Caudate nucleus (tissue), 63 donors: ENCODE measurements at places on chromosomes 3 and 15.
A peak's percentile ranks its signal among the peaks of the same experiment; 100 is the strongest.

- no peak for DNase-seq
Observed at GRCh38 chr3:24060055-24060454, 115.0 kb downstream of the NR1D2 start.

- DNase-seq: no peak
Observed at GRCh38 chr3:54094926-54095325, 27.4 kb upstream of the CACNA2D3 start.

- no peak for DNase-seq
Observed at GRCh38 chr3:133926736-133927539, 31.3 kb upstream of the RAB6B start.

- DNase-seq: no peak
Observed at GRCh38 chr3:49498648-49499047, 28.6 kb downstream of the DAG1 start.

DNA sequence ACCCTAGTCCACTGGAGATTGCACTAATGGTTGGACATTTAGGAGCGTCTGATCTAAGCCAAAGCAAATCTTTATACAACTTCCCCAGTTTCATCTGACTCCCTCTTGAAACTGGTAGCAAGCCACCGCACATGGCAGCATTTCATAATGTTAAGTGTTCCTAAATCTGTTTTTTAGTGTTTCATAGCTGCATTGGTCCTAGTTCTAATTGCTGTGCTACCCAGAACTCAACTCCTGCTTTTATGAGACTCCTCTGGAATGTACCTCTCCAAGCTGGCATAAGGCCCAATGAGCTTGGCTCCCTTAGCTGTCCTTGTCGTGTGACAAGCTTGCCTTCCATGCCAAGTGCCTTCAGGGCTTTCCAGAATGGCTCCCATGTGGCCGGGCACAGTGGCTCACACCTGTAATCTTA lies 65.3 kb upstream of the FLNB start:
- no peak for DNase-seq

GRCh38 chr3:185216607-185216958 lies 37.3 kb downstream of the EHHADH start:
- no peak for DNase-seq

GRCh38 chr3:54777141-54777540 lies 150.7 kb downstream of the LRTM1 start:
- DNase-seq: no peak

- DNase-seq: peak; percentile 2
Observed at GRCh38 chr15:37891766-37892368, 42.6 kb upstream of the TMCO5A start.
